ENCODE measurements at places on chromosomes 2 and 18.

DNA sequence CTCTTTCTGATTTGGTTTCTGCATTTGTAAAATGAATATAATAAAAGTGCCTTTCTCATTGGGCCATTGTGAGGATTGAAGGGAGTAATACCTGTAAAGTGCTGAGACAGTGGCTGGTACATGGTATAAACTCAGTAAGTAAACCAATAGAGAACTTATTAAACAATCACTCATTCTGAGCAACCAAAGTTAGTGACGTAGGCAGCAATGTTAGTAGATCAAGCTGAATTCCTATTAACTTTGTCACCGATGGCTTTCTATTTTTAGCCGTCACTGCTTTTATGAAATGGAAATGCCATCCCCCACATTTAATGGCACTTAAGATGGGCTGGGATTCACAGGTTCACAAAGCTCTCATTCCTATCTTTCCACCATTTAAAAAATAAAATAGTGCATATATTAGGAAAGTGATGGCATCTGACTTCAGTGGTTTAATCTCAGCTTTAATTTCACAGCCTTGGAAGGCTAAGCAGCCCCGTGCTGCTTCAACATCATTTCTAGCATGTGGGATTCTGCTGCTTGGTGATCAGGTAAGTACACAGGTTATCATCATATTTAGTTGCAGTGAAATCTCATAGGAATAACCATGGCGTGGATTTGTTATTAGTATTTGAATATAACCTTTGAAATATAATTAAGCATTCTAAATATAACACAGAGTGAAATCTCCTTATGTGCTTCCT is 17.6 kb upstream of the PPP4R1 start:
- DNase-seq = no peak

DNA sequence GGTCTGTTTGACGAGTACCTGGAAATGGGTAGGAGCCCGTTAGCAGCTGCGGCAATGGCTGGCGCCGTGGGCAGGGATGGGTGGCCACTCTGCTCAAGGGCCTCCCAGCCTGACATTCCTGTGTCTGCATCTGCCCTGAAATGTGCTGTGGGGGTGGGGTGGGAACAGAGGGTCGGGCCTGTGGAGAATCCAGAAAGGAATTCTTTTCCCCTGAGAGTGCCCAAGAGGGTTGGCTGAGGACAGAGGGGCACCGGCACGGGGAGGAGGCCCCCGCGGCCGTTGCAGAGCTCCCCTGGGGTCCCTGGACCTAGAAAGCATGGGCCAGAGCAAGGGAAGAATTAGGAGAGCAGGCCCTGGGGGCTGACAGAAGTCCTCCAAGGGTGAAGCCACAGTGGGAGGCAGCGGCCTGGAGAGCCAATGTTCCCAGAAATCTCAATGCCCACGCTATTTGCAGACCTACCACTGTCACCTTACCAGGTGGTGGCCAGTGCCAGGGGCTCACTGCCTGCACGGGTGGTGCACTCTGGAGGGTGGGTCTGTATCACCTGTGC is 27.8 kb downstream of the ANO7 start:
- DNase-seq = no peak

GRCh38 chr2:42954227-42954962 is 162.0 kb upstream of the HAAO start:
- no peak for DNase-seq

GRCh38 chr2:58336416-58336815 is 95.3 kb upstream of the FANCL start:
- DNase-seq = no peak

DNA sequence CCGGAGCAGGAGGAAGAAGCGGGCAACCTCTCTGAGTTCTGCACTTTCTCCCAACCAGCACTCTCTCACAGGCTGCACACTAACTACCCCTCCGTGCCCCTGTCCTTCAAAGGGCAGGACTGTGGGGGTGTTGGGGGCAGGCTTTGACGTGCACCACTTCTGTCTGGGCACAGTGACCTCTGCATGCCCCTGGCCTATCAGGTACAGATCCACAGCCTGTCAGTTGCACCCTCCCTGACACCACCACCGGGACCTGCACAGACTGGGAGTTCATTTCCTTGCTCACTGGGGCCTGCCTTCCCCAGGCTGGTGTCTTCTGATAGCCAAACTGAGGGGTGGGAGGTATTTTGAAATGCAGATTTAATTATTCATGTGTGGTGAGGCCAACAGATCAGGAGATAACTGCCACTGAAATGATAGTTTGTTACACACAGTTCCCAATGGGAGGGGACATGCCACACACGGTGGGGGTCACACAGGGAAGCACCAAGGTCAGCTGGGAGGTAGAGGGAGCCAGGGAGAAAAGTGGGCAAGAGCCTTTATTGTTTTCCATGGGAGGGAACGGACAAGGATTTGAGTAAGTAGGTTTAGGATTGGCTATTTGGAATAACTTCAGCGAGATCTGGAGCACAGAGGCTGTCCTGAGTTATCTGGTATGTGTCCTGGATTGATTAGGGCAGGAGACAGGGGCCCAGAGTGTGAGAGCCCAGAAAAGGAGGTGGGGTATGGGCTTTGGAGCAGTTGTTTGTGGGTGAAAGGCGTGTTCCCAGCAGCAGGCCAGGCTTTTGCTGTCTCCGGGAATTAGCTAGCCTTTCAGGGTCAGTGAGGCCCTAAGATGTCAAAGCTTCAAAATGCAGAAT is 251.6 kb downstream of the AFF3 start:
- no peak for DNase-seq

DNA sequence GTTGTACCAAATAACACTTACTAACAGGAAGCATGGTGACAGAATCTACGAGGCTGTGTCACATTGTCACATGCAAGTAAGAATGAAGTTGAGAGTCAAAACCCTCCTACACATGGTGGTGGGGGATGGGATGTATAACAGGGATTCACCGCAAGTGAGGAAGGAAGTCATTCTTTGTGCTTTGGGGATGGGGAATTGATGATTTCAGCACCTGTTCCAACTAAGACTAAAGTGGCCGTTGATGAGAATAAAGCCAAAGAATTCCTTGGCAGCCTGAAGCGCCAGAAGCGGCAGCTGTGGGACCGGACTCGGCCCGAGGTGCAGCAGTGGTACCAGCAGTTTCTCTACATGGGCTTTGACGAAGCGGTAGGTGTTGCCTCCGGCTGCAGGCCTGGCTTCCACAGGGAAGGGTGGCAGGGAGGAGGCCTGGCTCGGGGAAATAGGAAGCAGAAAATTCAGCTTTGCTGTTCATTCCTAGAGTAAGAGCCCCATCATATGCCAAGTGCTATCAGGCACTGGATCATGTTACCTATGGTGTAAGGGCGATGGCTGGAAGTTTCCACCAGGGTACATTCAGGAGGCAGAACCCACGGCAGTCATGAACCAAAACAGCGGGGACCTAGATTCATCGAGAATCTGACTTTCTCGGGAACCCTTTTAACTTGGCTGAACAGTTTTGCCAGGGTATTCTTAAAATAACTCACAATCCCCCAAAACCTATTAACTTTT is 120.3 kb downstream of the UXS1 start:
- no peak for DNase-seq

- DNase-seq = no peak
These were observed 66.6 kb upstream of the PELI1 start for GRCh38 chr2:64210816-64211215.

Measured in memory B cell (primary cell).